ENCODE measurements at places on chromosomes 6 and 20. TPM values are rescaled to one million over a fixed set of nuclear protein-coding genes. Genes with fewer than 3 reads are reported as not detected.

- DNase-seq = no peak
Observed at GRCh38 chr20:50913690-50914375, 17.4 kb downstream of the ADNP start.

GRCh38 chr6:165556116-165556843, 106.8 kb downstream of the PDE10A start:
- no peak for DNase-seq

GRCh38 chr6:87617405-87617804, 27.5 kb downstream of the ORC3 start:
- DNase-seq = no peak

- no peak for DNase-seq
Observed at GRCh38 chr20:50848341-50848808, 53.5 kb downstream of the BCAS4 start.

DNA sequence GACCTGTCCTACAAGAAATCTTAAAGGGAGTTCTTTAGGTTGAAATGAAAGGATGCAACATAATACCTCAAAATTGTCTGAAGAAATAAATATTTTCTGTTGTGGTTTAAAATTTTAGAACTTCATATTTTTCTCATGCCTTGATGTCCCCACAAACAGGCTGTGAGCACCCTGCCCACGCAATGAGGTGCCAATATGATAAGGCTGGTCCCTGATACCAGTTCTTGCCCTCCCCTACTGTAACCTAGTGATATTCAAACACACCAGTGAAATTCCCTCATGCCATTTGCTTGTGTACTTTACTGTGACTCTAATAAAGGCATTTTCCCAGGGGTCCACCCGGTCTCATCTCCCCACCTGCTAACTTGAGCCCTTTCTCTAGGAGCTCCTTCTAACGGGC, 67.3 kb upstream of the SIRPG start:
- DNase-seq = no peak

GRCh38 chr6:46058951-46059350, 43.3 kb upstream of the CLIC5 start:
- no peak for DNase-seq

- DNase-seq = no peak
Observed at GRCh38 chr6:17858584-17858983, 128.9 kb downstream of the KIF13A start.

- no peak for DNase-seq
Observed at GRCh38 chr6:137247724-137248123, 28.5 kb upstream of the IFNGR1 start.

- no peak for DNase-seq
Observed at GRCh38 chr6:16752206-16752866, 8.9 kb downstream of the ATXN1 start.

DNA sequence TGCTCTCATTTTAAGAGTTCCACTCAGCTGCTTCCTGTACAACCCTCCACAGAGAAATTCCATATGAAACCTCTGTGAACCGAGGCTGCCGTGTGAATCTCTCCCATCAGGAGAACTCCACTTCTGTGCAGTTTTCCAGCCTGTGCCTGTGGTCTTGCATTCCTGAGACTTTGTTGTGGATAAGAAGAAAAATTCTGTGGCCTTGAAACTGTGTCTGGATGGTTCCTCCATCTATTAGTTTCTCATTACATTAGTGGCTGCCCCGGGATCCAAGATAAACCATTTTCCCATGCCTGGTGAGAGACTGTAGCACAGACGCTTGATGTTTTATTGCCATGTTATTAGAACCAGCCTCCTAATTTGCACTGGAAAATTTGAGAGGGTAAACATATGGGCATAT, 40.8 kb upstream of the TIAM2 start:
- no peak for DNase-seq

DNA sequence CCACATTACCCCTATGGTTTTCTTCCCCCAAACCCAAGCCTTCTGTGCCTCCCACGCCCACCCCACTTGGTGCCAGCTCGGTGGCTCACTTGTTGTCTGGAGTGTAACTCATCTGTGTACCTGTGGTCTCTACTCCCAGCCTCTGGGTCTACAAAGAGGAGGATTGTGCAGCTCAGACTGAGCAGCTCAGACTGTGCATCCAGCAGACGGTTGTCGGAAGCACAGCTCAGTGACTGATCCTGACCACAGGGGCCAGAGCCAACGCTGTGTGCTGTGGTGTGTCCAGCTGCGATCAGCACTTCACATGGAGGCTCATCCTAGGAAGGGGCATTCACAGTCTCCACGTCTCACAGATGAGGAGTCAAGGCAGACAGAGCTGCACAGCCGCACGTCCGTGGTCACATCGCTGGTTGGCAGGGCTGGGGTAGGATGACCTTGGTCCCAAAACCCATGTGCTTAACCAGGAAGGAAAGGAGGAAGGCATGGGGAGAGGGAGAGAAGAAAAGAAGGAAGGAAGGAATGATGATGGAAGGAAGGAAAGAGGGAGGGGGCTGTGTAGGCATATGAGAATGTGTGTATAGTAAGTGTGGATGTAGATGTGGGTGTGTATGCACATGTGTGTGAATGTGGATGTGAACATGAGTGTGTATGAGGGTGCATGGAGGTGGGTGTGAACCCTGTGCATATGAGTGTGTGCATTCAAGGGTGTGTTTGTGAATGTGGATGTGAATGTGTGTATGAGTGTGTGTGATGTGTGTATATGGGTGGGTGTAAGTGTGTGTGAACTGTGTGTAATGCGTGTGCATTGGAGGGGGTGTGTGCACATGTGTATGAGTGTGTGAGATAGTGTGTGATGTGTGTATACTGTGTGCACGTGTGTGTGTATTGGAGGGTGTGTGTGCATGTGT, 28.2 kb upstream of the STX16 start:
- DNase-seq = no peak

GRCh38 chr6:26329763-26330511, 35.1 kb upstream of the BTN3A2 start:
- peak; percentile 54 for DNase-seq

DNA sequence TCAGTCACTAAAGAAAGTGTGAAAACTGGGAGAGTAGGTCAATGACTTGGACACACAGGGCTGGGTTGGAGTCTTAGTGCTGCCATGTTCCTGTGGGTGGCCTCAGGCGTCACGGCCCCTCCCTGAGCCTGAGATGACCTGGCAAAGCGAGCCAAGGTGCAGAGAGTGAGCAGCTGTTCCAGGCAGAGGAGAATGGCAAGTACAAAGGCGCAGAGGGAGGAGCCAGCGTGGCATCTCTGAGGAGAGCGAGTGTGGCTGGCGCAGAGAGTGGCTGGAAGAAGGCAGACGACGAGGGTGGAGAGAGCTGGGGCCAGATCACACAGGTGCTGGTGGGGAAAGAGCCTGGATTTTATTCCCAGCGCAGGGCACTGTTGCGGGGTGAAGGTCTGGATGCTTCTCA, 20.6 kb upstream of the CHMP4B start:
- DNase-seq = no peak

DNA sequence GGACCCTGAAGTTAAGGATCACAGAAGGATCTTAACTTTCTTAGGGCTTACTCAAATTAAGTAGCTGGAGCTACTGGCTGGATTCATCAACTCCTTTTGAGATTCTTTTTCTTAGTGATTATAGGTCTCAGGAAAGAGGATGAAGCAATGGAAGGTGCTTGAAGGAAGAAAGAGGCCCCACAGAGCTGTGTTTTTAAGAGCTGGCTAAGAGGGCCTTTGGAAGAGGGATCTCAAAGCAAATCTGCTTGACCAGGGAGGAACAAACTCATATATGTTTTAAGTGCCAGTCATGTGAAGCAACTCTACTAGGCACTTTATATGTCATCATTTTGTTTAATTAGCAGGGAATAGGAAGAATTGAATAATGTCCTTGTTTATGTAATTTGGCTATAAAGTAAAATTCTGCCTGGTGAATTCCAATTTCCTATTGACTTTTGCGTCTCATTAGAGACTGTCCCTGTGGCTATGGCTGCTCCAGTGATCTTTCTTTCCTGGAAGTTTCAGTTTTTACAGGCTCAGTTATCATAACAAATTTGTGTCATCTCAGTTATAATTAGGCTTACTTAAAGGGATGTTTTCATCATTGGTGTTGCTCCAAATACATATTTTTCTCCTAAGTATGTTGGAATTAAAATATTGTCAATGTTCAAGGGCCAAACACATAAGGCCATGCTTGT, 222.8 kb upstream of the CITED2 start:
- DNase-seq = no peak

GRCh38 chr20:37205794-37206193, 26.4 kb upstream of the MROH8 start:
- no peak for DNase-seq

DNA sequence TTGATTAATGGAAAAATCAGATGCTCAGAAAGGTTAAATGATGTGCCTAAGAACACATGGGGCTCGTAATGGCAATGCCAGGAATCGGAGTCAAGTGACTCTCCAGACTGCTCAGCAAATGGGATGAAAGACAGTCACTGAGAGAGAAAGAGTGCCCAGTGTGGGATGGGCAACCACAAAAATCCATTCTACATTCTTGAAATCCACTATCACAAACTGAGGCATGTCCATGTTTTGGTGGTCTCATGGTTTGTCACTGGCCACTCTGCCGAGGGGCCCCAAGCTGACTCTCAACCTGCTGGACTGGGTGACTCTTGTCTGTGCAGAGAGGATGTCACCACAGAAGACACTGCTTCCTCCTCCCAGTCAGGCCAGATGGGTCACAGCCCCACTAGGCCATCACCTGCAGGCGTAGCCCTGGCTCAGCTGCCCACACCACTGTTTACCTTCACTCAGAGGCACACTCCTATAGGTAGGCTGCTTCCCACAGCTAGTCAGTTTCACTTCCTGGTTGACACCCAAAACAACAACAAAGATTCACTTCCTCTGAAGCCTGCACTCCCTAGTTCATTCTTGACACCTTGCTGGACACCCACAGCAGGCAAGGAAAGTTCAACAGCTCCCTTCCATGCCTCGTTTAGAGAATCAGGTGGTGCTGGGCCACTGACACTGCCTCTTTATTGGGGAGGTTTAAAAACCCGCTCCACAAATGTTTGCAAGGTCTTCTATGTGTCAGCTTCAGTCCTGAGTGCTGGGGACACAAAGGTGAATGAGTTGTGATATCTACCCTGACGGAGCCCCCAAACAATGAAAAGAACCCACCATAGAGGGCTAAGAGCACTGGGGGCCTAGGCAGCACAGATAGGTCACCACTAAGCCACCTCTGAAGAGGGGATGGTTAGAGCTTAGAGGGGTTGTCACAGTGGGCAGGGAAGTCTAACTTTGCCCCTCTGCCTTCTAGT, 21.7 kb downstream of the MAP1LC3A start:
- no peak for DNase-seq

DNA sequence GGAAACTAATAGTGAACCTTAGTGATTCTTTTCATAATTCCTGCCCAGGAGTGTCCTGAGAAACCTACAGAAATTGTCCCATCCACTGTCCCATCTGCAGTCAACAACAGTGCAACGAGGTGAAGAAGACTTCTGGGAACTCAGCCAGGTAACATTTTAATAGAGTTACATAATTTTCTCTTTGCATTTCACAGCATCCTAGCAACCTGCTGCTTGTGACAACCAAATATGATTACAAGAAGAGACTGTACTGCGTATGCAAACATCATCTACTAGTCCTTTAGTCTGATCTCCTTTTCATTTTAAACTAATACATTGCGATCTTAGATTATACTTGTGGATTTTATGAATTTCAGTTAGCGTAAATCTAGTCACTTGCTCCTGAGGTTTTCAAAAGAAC, 951.6 kb downstream of the TFAP2A start:
- no peak for DNase-seq

IPCEF1 gene
- 13.5 TPM for total RNA-seq

SUMO4 gene
- 2.7 TPM for total RNA-seq

HLA-DQA1 gene
- 6.6 TPM for total RNA-seq

PROKR2 gene
- total RNA-seq = not detected

MYCT1 gene
- not detected for total RNA-seq

PKIG gene
- 3.5 TPM for total RNA-seq

TP53TG5 gene
- not detected for total RNA-seq

GSTA2 gene
- not detected for total RNA-seq

PCK1 gene
- 0.68 TPM for total RNA-seq
